ENCODE measurements at places on chromosomes 1 and 21.

DNA sequence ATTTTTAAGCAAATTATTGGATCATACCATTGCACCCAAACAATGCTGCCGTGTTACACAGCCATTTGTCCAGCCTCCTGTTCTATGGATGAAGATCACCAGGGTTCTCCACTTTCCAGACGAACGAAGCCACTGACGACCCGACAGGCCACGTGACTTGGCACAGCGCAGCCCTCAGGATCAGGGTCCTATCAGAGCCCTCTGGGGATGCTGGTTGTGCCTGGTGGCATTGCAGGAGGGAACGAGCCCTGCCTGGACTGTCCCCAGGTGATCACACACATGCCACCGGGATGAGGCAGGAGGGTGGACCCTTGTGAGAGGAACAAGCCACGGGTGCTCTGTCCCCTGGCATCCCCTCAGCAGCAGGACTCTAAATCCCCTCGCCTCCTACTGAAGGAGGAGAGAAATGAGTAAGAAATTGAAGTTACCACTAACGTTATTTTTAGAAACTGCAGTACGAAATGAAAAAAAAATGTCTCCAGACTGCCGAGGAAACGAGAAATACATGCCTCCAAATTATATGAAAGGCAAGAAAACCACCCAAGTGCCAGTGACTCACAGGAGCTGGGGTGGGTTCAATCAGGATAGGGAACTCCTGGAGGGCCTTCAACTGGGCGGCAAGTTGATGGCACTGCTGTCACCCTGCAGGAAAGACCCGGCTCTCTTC, 58.7 kb upstream of the PDE9A start:
- DNase-seq: no peak

DNA sequence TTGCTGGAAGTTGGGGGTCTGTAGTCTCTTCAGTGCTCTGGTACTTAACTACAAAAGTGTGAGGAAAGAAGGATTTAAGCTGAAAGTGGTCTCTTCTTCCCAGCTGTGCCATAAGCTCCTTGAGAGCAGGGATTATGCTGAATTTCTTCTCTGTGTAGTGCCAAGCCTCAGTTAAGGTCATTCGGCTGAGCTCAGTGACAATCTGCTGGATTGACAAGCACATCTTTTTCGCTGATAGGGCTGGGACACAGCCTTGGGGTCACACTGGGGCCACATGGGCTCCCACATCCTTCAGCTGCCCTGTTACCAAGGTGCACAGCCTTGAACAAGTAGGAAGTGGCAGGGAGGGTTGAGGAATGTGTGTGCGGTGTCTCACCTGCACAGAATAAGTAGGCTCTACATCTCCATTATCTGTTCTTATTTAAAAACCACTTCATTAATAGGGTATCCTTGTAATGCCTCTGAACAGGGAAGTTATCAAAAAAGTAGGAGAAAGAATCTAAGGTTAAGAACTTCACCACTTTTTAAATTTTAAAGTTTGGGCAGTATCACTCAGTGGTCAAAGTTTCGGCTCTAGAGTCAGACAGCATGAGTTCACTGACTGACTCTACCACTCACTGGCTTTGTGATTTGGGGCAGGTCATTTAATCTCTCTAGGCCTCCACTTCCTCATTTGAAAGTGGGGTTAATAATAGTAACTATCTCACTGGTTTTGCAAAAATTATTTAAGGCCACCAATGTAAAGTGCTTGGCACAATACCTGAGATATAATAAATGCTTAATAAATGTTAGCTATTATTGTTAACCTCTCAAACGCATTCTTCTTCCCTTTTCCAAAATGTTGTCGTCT, 10.3 kb downstream of the ZBTB40 start:
- DNase-seq: no peak

DNA sequence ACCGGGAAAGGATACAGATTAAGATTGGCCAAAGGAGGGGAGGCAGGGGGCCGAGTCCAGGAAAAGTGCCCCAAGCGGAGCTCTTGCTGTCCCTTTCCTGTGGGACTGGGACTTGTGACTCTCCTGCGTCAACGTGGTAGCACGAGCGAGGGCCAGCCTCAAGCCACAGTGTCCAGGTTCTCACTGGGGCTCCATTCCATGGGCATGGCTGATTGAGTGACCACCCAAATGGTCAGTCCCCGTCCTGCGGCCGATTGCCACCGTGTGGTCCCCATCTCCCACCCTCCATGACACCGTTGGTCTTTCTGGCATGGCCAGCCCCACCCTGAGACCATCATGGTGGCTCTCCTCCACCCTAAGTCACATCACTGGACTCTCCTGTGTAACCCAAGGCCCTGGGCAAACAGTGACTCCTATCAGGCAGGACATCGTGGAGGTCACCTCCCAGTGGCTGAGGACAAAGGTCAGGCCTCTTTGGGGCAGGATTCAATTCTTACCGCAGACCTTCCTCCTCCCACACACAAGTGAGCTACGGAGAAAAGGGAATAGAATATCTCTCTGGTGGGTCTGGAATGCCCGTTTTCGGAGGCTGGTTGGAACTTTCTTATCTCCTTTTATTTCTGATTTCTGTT, 8.9 kb upstream of the C1orf174 start:
- DNase-seq: no peak

- DNase-seq: no peak
Measured at GRCh38 chr1:241048622-241049021, 308.4 kb downstream of the RGS7 start.

DNA sequence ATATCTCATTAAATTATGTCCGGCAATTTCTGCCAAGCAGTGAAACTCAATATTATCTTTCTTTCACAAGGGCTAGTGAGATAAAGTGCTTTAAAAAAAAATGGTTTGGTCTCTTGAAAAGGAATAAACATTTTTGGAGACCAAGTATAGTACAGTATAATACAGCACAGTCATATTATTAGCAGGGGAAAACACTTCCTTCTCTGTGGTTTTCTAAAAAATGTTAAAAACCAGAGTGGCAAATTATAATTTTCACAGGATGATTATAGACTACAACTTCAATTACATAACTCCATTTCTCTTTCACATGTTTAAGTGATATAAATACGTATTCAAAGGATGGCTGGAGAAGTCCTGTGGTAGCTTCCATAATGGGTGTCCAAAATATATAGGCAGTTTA, 170.3 kb upstream of the DMRTA2 start:
- no peak for DNase-seq

DNA sequence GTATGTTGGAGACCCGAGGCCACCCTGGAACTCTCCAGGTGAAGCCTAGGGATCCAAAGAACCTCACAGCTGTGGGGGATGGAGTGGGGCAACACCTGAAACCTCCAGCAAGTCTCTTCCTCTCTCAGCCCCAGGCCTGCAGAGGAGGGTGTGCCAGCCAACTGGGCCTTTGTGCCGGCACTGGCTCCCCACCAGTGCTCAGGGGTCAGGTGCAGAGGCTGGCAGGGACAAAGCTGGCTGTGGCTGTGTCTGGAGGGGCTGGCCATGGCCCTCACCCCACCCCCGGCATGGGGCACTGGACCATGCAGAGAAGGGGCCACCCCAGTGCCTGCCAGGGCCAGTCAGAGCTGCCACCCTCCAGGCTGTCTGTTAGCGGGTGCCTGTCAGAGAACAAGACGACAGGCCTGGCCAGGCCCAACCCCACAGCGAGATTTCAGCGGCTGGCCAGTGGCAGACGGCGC, 3.9 kb downstream of the COL18A1 start:
- no peak for DNase-seq

- no peak for DNase-seq
Measured at GRCh38 chr1:88455621-88456256, 228.3 kb upstream of the PKN2 start.

GRCh38 chr1:178639326-178639725, 85.7 kb upstream of the RALGPS2 start:
- DNase-seq: no peak

- DNase-seq: no peak
Measured at GRCh38 chr1:116533429-116533820, 37.4 kb downstream of the CD58 start.

- DNase-seq: no peak
Measured at GRCh38 chr1:247337250-247337746, 5.6 kb upstream of the ZNF496 start.

DNA sequence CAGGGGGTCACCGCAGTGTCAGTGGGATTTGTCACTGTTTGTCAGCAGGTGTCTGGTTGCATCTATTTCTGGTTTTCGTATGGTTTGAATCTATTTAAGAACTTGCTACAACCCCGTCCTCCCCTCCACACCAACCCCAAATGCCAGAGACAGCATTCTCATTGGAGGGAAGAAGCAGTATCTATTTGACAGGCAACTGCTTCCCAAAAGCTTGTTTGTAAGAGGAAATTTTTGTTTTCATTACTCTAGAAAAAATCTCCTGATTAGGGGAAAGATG, 54.4 kb downstream of the NR5A2 start:
- no peak for DNase-seq

- no peak for DNase-seq
Measured at GRCh38 chr1:234093741-234094140, 189.3 kb downstream of the SLC35F3 start.

DNA sequence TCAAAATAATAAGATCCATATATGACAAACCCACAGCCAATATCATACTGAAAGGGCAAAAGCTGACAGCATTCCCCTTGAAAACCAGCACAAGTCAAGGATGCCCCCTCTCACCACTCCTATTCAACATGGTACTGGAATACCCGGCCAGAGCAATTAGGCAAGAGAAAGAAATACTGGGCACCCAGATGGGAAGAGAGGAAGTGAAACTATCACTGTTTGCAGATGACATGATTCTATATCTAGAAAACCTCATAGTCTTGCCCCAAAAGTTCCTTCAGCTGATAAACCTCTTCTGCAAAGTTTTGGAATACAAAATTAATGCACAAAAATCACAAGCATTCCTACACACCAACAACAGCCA, 442.7 kb downstream of the PTBP2 start:
- DNase-seq: no peak

DNA sequence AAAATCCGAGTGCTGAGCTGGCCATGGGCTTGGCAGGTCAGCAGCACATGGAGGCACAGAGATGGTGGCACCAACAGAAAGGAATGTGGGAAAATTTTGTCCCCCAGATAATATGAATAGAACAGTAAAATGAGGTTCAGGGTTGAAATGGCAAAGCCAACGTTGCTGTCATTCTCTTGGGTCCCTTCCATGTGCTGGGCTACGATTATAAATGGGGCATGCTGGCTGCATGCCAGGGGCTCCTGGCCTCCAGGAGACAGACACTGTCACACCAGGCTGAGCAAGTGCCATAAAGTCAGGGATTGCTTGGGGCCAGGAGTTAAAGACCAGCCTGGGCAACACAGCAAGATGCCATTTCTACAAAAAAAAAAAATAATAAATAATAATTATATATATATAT, 77.1 kb downstream of the TOMM20 start:
- DNase-seq: no peak

- DNase-seq: peak; percentile 83
Measured at GRCh38 chr1:224623310-224623714, 7.2 kb downstream of the CNIH3 start.

- DNase-seq: no peak
Measured at GRCh38 chr21:29231756-29232529, 66.8 kb upstream of the BACH1 start.

DNA sequence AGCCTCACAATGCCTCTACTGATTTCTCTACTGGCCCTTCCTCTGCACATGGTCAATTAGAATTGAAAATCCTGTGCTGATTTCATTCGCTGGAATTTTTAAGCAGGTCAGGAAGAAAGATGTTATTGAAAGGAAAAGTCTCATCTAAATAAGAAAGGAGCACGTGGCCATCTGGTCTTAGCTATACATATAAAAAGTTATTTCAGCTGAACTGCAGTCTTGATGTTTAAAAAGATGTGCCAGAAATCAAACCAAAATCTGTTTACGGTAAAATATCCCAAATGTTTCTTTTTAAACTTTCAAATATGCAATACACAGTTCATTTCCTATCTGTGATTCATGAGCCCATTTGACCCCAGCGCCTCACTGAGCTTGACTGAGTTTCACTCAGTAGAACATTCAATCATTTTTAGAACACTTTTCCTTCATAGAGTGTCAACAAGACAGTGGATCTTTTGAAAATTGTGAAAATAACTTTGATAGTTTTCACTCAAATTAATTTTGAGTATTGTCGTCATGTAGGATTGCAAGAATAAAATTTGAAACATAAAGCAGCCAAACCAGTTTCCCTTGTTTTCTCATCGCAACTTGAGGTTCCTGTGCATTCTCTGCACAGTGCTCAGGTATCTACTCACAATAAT, 293.6 kb downstream of the PTPRC start:
- no peak for DNase-seq

DNA sequence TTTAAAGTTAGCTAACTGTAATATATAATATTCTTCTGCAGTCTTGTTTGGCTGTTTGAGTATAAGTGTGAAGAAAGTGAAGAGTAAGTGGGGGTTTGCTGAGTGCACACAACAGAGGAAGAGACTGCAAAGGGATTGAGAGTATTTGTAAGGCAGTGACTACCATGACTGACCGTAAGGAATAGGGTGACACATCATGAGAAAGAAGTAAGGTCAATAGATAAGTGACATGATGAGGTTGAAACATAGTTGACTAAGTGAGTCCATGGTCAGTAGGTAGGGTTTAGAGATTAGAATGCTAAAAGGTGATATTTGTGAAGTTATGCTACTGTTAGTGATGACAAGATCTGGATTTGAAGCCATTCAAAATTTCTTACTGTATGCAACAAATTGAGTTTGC, 27.7 kb downstream of the WARS2 start:
- no peak for DNase-seq

DNA sequence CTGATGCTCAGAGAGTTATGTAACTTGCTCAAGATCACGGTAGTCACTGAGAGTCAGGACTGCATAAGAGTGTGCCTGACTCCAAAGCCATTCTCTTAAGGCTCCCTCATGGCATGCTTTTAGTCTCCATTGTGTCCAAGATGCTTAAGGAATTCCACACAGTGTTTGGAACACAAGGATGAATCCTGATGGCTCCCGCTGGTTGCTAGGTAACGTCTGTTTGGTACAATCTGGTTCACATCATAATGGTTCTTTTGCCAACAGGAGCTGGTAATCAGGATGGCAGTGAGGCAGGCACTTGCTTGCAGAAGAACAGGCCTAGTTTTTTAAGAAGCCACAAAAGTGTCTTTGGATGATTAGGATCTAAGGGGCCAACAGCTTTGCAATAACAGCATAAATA, 436.5 kb upstream of the DAB1 start:
- no peak for DNase-seq

GRCh38 chr1:174999936-175000696, at the start of gene CACYBP:
TSS of gene CACYBP (plus strand) at chr1:174999947. CDS start at chr1:175000181, 234 bp downstream.
- peak; percentile 66 for DNase-seq

Data from H54 (cell line).